ENCODE measurements at places on chromosomes 16 and 17.

- no peak for DNase-seq
Observed at GRCh38 chr16:86495756-86496261, 14.5 kb upstream of the FOXF1 start.

DNA sequence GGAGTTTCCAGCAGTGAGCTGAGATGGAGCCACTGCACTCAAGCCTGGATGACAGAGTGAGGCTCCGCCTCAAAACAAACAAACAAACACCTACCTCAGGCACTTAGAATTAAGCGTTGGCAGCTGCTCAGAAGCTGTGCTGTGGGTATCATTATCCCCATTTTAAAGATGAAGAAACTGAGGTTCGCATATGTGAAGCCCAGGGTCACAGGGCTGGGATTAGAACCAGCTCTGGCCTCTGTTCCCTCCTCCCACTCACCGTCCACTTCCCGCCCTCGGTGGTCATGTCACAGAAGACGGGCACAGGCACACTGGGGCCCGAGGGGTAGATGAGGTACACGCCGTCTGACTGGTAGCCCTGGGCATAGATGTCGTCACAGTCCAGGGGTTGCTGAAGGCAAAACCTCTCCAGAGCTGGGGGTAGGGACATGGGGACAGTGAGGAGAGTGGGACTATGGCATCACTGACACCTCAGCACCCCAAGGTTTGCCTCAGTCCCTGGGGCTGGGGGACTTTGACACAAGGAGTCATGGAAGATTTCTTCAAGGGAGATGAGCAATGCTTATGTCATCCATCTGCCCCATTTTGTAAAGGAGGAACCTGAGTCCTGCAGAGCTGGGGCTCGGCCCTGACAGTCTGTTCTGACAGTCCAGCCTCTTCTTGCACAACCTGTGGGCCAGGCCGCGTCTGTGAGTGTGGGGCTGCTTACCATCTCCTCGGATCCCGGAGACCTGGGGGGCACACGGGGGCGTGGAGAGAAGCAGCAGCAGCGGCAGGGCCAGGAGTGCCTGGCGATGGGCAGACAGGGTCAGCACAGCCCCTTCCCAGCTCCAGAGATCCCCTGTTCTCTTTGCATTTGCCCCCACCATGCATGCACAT, 700 bp downstream of the MFAP4 start:
- no peak for DNase-seq

DNA sequence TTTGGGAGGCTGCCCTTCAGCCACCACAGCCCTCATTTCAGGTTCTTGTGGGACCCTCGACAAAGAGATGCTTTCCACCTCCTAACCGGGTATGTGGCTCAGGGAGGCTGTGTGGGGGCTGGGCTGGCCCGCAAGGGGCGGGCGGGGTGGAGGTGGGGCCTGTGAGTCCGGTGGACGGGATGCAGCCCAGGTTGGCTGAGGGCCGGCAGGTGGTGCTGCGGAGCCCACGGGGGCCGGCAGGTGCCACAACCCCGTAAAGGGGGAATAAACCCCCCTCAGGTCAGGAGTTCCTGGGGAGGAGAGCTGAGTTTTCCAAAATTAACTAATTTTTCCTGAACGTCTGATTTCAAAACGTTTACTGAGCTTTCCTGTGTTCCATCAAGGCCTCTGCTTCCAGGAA, 4.9 kb upstream of the CIAO3 start:
- no peak for DNase-seq

GRCh38 chr16:8569650-8570346, 20.5 kb downstream of the TMEM114 start:
- DNase-seq, result no peak

GRCh38 chr17:28953444-28954118, 2.3 kb upstream of the PHF12 start:
- peak; percentile 28 for DNase-seq

DNA sequence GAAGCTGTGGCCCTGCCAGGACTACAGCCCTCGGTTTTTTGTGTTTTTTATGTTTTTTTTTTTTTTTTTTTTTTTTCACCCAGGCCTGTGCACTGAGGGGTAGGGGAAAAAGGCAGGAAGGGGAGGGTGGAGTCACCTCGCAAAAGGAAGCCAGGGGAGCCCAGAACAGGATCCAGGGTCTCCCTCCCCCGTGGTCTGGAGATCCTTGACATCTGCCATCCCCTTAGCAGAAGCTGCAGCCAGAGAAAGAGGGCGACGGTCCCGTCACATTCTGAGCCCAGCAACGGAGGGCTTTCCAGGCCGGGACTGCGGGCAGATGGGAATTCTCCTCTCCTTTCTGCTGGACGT, 29.1 kb upstream of the PHOSPHO1 start:
- DNase-seq, result no peak

DNA sequence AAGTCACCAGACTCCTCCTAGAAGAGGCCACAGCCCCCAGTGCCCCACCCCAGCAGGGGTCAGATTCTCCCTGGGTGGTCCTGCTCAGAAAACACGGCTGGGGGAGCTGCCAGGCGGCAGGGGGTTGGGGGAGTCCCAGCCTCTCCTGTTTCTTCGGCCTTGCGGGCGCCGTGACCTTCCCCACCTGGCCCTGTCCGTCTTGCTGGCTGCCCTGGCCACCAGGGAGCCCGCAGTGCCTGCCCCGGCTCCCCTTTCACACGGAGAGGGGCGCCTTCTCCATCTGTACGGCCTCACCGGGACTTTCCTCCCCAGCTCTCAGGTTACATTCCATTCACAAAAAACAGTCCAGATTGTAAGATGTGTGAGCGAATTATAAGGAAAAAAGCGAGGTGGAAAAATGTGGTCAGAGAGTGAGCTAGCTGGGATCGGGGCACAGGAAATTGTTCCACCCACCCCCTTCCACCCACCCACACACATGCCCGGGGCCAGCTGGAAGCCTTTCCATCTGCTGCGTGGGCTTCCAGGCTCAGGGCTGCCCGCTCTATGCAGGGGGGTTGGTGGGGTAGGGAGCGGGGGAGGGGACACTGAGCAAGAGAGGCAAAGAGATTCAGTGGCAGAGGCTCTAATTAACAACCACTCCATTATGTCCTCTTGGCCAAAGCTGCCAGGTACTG, 14.6 kb upstream of the CIBAR2 start:
- no peak for DNase-seq
